ENCODE measurements at places on chromosomes 7 and 10.

DNA sequence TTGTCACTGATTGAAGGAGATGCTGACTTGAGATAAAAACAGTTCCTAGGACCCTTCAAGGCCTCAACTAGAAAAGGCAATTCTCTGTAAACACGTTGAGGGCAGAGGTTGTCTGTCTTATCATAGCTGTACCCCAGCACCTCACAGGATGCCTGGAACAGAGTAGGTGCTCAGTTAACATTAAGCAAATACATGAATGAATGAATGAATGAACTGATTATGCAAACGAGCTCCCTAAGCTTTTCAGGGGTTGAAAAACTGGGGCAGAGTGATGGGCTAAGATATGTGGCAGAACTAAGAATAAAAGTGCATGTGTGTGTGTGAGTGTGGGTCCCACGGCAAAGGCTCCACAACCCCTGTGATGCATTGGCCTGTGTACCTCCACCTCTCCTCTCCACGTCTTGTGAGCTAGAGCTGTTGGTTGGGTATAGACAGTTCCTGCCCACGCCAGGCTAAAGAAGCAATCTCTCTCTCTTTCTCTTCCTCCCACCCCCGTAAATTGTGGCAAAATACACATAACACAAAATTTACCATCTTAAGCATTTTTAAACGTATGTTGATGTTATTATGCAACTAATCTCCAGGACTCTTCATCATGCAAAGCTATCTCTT lies 20.9 kb upstream of the SMC3 start:
- no peak for DNase-seq

DNA sequence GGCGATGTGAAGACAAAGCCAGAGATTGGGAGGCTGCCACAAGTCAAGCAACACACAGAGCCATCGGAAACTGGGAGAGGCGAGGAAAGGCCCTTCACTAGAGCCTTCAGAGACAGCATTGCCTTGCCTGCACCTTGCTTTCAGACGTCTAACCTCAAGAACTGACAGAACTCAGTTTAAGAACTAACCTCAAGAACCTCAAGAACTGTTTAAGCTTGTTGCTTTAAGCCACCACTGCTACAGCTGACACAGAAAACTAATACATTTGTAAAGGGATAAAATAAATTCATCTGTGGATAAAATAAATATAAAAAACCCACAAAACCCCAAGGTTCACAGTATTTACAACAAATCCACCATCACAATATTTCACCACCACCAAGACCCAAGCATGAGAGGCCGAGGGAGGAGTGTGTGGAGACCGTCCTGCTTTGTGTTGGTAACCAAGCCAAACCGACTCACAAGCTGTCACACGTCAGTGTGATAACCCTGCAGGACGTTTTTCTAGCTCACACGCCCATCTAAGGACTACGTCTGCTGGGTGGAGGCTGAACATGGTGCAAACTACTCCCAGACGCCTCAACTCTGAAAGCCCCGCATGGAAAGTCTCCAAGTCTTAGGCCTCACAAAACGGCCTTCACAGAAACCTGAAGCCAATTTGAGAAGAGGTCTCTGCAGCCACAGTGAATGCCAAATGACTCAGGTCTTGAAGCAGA lies 116.8 kb downstream of the ABLIM1 start:
- peak; percentile 28 for DNase-seq

DNA sequence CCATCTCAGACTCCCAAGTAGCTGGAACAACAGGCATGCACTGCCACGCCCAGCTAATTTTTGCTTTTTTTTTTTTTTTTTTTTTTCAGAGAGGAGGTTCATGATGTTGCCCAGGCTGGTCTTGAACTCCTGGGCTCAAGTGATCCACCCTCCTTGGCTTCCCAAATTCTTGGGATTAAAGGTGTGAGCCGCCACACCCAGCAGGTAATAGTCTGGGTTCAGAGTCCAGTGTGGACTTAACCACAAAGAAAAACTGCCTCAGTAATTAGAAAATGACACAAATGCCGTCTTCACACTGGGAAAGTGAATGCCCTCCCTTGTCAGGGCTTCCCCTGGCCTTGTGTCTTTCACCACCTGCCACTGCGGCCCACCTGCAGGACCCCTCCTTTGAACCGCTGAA lies 101.1 kb downstream of the RAB11FIP2 start:
- DNase-seq = no peak

GRCh38 chr10:79203833-79204232 lies 135.1 kb downstream of the ZMIZ1 start:
- DNase-seq = no peak

DNA sequence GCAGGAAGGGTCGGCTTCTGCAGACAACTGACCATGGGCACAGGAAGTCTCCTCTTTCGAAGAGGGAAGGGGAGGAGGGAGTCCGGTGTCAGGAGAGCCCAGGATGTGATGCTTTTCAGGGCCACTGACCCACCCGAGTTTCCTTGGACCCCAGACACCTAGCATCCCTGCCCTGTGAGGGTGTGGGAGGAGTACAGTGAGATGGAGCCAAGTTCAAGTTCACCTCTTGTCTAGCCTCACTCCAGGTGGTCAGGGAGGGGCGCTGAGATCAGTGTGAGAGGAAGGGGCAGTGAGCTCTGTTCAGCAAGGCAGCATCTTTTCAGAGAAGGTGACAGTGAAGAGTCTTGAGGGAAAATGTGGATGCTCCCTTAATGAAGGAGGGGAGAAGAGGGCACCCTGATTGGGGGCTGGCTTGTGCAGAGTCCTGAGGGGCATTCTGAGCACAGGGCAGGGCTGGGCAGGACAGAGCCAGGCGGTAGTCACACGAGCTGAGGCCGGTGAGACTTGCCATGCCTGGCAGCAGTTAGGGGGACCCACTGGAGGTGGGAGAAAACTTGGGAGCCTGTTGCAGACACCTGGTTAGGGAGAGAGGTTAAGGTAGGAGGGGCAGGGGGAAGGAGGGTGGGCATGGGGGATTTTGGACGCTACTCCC lies 49.7 kb downstream of the ADCY1 start:
- DNase-seq = no peak

DNA sequence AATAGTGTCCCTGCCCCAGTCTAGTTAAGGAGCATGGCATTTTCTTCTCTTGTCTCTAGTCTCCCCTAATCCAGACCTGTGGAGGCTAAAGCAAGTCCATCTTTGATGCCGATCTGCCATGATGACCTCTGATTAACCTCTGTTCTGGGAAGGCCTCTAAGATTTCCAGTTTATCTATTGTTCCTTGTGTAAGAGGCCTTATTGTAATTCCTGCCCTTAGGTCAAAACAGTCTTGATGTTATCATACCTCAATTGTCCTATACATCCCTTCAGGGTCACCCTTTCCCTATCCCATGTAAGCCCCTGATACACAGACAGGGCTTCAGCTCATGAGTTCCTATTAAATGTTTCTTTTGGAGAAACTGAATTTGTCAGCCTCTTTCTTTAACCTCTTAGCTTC lies 4.9 kb upstream of the ZMIZ2 start:
- DNase-seq = no peak

GRCh38 chr10:114779803-114780576 lies 41.6 kb upstream of the FHIP2A start:
- no peak for DNase-seq

GRCh38 chr7:26329520-26330255 lies 38.0 kb downstream of the SNX10 start:
- no peak for DNase-seq

DNA sequence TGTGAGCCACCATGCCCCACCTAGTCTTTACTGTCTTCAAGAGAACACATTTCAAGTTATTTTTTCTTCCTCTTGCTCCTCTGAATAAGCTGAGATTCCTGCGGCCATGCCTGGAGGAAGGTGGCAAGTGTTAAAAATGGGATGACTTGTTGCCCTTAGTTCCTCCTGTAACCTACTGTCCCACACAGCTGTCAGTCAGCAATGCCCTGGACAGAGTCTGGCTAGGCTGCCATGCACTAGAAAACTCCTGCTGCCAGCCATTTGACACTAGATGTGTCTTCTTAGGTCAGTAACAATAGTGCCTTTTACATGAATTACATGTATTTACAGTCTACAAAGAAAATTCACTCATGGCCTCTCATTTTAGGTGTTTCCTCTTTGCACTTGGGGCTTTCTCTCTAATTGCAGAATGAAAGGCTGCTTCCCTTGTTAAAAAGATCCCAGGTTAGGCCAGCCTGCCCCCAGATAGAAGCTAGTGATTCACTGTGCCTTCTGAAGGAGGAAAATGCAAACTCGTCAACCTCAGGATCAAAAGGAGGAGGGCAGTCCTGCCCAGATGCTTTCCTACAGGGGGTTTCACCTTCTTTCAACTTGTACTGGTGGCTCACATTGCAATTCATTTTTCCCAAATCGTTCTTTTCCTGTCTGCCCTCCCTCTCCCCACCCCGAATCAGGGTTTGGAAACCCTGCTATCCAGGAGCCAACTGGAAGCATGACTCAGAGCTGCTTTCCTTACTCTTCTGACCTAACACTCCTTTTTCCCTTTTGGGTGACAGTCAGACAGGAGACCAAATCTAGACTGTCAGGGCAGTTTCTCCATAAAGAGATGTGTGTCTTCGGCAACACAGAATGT lies 136.6 kb downstream of the SPAG6 start:
- no peak for DNase-seq

DNA sequence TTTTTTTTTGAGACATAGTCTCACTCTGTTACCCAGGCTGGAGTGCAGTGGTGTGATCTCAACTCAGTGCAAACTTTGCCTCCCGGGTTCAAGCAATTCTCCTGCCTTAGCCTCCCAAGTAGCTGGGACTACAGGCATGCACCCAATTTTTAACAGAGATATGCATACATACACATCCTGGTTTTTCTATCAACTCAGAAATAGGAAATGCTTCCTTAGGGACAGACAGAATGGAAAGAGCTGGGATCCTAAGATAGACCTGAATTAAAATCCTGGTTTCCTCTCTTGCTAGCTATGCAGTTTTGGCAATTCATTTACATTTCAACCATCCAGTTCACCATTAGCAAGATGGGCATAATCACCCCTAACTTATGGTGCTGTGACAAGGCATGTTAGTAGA lies 347.5 kb downstream of the GPAM start:
- DNase-seq = no peak

DNA sequence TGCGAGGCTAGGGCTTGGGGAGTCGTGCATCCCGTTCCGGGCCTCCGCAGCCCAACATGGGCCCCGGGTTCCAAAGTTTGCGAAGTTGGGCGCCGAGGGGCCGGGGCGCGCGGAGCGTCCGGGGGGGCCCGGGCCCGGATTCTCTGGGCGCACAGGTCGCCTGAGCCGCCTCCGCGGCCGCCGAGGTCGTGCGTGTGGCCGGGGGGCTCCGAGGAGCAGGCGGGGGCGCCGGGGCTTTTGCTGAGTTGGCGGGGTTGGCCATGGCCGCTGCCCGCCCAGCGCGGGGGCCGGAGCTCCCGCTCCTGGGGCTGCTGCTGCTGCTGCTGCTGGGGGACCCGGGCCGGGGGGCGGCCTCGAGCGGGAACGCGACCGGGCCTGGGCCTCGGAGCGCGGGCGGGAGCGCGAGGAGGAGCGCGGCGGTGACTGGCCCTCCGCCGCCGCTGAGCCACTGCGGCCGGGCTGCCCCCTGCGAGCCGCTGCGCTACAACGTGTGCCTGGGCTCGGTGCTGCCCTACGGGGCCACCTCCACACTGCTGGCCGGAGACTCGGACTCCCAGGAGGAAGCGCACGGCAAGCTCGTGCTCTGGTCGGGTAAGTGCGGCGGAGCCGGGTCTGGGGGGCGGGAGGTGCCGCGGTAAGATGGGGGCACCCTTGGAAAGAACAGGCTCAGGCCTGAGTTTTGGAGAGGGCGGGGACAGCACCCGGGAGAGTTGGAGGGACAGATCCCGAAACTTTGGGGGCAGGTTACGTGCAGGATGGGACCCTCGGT lies 643 bp downstream of the SMO start:
- no peak for DNase-seq

DNA sequence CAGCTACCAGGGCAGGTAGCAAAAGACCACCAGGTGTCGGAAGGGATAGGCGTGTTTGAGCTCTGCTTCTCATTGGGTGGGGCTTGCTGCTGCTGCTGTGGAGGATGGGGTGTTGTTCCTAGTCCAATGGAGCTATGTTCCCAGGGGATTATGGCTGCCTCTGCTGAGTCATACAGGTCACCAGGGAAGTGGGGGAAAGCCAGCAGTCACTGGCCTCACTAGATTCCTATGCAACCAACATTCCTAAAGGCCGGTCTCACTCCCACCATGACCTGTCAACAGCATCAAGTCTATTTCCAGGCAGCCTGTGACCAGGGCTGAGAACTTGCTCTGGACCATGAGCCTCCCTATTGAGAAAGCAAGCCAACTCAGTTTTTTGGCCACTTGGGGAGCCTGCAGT lies 1160.8 kb downstream of the REEP3 start:
- no peak for DNase-seq
